ENCODE measurements at places on chromosomes 12 and 14.

- DNase-seq = no peak
Measured at GRCh38 chr12:93773122-93773871, 96.1 kb downstream of the CRADD start.

- DNase-seq = peak; percentile 35
Measured at GRCh38 chr12:70664465-70664881, 27.2 kb upstream of the PTPRB start.

GRCh38 chr14:29584992-29585391 lies 342.7 kb downstream of the PRKD1 start:
- peak; percentile 70 for DNase-seq

DNA sequence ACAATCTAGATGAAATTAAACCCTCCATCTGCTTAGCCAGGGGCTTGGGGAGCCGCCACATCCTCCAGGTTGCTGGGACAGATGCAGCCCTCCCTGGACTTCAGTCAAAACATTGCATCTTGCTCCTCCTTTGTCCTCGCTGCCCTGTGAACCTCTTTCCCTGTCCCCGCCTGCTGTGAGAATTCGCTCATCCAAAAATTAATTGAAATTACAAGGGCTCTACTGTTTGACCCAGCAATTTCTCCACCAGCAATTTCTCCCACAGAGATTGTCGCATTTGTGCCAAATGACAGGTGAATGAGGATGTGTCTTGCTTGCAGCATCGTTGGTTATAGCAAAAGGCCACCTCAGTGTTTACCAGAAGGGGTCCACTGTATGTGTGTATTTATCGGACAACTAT lies 5.0 kb upstream of the POP5 start:
- DNase-seq = no peak

- DNase-seq = no peak
Measured at GRCh38 chr12:14843425-14843887, at the start of gene ART4. TSS of gene ART4 (minus strand) at chr12:14843526. CDS start at chr12:14843113, 413 bp downstream.

GRCh38 chr12:81395431-81395830 lies 317.6 kb downstream of the ACSS3 start:
- no peak for DNase-seq

GRCh38 chr12:109110988-109111495 lies 5.3 kb upstream of the ACACB start:
- no peak for DNase-seq

- DNase-seq = no peak
Measured at GRCh38 chr14:66831173-66831572, 323.2 kb downstream of the GPHN start.

DNA sequence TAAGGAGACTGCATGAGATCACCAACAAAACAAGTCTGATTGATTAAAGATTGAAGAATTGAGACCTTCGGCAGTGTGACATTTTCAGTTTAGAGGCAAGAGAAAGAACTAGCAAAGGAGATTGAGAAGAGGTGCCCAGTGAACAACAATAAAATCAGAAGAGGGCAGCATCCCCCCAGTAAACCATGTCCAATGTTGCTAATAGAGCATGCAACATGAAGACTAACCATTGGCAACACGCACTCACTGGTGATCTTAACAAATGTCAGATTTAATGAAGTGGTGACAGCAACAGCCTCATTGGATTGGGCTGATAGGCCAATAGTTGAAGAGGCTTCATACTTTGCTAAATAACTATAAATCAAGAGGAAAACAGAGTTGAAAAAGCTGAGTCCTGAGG lies 20.7 kb upstream of the TAS2R14 start:
- no peak for DNase-seq

GRCh38 chr12:102459314-102459713 lies 21.0 kb downstream of the IGF1 start:
- DNase-seq = no peak

- no peak for DNase-seq
Measured at GRCh38 chr12:293199-293598, 30.6 kb upstream of the SLC6A13 start.
